ENCODE measurements at places on chromosomes 1 and 21. TPM values are rescaled to one million over a fixed set of nuclear protein-coding genes. Genes with fewer than 3 reads are reported as not detected.

The GGPS1 gene
- 17.4 TPM for total RNA-seq

The MPL gene
- not detected for total RNA-seq

The FCER1G gene
- not detected for total RNA-seq

The CYP4Z1 gene
- total RNA-seq, result not detected

The KCNA3 gene
- not detected for total RNA-seq

The LMX1A gene
- total RNA-seq, result not detected

The FCRL3 gene
- total RNA-seq, result not detected

The PLEKHA6 gene
- total RNA-seq, result 71.7 TPM

The CFAP107 gene
- total RNA-seq, result not detected

All from cardiac muscle cell (in vitro differentiated cells and primary cell).